ENCODE measurements at places on chromosomes 12 and 14.

DNA sequence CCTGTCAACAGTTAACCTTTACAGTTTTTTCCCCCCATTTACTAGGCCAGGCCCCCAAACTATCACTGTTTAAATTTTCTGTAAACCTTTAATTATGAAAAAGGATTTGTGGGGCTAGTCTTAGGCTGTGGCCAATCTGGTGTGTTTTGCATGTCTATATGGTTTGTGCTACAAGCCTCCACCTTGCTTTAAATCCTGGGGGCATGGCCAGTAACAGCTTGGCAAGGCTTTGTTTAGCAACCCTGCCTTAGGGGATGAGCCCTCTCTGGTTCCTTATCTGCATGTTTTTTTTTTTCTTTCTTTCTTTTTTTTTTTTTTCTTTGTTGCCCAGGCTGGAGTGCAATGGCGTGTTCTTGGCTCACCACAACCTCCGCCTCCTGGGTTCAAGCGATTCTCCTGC, 102.7 kb downstream of the KCNMB4 start:
- no peak for DNase-seq

DNA sequence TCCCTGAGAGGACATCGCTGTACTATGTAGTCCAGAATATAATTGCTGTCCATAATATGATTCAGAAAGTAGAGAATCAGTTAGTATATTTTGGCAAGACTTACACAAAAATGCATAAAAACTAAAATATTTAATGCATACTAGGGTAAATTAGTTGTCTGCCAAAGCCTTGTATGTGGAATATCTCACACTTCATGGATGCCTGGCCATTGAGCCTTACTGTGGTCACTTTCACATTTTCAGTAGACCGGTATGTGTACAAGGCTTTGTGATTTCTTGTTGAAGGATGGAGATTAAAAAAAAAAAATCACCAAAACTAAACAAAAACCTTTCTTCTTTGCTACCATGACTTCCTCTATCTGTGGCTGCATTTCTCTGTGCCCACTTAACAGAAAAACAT, 197.3 kb upstream of the DDHD1 start:
- no peak for DNase-seq

DNA sequence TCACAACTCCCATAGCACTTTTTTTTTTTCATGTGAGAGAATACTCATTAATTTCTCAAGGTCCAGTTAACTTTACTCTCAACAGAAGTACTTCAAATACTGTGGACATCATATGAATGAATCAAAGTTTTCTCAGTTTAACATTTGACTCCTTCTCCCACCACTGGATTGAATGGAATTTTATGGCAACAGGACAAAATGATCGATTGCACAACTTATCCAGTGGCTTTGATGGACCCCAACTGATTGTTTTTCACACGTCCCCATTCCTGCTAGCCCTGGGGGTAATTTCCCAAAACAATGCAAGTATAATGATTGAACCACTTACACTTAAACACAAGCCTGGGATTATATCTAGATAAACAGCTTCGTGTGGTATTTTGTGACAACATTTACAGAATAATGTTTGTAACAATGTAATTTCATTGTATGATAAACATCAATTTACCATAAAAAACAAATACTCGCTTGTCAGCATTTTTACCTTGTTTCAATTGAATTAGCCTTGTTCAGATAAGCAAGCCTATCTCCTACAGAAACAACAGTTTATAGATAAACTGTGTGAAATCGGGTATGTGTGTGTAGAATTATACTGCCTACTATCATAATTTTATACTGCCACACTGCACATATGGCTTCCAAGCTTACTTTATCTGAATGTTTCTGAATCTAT, 60.9 kb downstream of the SOX5 start:
- DNase-seq = no peak

- no peak for DNase-seq
Measured at GRCh38 chr12:114013575-114014345, 47.6 kb upstream of the RBM19 start.

DNA sequence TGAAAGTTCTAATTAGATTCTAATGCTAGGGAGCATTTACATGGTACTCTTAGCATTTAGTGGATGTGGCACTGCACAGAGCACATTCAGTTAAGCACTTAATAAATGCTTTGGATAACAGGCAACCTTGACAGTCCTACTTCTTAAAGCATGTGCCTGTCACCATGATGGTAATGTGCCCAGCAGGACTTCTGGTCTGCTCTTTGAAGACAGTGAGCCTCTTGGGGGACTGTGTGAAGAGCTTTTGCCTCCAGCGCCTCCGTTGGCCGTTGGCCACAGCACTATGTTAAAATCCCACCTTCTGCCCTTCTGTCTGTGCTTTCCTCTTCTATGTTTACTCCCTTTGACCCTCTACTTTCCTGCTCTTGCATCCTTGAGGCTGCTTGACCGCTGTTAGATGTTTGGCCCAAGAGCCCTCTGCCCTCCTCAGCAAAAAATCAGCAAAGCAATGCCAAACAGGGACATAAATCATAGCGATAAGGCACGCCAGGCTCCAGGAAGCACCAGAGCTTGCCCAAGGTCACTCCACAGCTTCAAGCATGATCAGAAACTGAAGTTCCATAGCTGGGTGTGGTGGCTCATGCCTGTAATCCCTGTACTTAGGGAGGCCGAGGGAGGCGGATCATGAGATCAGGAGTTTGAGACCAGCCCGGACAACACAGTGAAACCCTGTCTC, 8.3 kb downstream of the CDKL1 start:
- no peak for DNase-seq

DNA sequence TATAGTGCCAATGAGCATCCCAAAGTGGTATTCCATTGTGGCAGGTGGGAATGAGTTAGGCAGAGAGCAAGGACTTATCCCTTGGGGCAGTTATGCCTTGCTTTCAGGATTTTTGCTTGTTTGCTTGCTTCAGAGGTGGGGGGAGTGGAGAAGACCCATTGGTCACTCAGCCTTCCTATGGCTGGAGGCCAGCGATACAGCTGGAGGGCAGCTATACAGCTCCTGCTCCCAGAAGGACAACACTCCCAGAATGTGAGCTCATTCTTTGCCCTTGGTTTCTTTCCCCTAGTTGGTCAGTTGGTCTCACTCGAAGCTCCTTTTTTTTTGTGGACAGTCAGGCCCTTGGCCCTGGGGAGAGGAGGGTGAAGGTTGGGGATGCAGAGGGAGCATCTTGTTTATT, 14.5 kb downstream of the KRT83 start:
- no peak for DNase-seq

- DNase-seq = peak; percentile 85
Measured at GRCh38 chr12:53054112-53054878, 4.4 kb downstream of the TNS2 start.

DNA sequence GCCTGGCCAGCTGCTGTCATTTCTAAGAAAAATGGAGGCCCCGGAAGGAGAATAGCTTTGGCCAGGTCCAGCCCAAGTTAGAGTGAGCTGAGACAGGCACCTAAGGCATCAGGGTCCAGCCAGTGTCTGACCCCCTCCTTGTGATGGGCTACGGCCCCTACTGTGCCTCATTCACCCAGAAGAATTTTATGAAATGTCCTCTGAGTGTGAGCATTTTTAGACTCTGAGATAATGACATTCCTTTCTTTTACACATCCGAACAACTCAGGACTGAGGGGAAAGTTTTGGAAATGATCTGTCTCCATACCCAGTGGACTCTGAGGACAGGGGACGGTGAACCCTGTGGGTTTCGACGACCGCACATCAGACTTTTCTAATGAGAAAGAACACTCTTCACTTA, 50.4 kb downstream of the SLC24A4 start:
- no peak for DNase-seq

DNA sequence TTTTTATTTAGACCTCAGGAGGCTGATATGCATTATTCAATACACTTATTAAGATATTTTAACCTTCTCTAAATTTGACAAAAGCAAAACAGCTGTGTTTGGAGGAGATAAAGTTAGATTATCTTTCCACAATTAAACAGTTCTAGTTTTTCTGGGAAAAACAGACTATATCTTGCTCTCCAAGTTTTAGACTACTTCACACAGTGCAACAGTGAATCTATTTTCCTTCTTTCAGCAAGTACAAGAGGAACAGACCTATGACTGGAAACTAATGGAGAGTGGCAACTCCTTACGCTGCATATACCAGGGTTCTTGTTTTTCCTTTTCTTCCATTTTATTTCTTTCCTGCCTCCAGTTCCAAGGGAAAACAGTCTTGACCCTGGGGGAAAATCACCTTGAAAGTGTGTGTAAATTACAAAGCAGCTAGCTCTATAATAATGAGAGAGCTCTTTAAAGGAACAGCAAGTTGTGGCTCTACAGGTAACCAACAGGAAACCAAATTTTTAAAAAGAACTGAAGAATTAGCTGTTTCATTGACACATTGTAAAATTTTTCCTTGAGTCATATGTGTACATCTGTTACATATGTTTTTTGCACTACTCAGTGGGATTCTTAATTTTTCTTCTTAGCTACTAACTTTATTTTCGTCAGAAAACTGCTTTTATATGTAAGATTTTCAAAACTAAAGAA, 27.4 kb downstream of the DNM1L start:
- DNase-seq = no peak

- no peak for DNase-seq
Measured at GRCh38 chr12:110001596-110001995, 2.4 kb downstream of the ANKRD13A start.

- peak; percentile 10 for DNase-seq
Measured at GRCh38 chr12:22100958-22101748, 55.1 kb downstream of the CMAS start.

GRCh38 chr12:91140026-91140931, 29.0 kb upstream of the LUM start:
- no peak for DNase-seq

- no peak for DNase-seq
Measured at GRCh38 chr12:128823216-128823915, 392 bp downstream of the SLC15A4 start.

DNA sequence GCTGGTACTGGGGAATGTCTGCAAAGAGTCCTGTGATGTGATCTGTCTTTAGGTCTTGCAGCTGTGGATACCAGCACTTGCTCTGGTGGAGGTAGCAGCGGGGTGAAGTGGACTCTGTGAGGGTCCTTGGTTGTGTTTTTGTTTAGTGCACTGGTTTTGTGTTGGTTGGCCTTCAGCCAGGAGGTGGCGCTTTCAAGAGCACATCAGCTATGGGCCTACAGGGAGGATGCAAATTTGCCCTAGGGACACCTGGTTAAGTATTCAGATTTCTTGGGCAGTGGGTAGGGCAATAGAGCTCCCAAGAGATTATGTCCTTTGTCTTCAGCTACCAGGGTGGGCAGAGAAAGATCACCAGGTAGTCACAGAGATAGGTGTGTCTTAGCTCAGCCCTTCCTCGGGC, 63.8 kb downstream of the PTGER2 start:
- DNase-seq = no peak

DNA sequence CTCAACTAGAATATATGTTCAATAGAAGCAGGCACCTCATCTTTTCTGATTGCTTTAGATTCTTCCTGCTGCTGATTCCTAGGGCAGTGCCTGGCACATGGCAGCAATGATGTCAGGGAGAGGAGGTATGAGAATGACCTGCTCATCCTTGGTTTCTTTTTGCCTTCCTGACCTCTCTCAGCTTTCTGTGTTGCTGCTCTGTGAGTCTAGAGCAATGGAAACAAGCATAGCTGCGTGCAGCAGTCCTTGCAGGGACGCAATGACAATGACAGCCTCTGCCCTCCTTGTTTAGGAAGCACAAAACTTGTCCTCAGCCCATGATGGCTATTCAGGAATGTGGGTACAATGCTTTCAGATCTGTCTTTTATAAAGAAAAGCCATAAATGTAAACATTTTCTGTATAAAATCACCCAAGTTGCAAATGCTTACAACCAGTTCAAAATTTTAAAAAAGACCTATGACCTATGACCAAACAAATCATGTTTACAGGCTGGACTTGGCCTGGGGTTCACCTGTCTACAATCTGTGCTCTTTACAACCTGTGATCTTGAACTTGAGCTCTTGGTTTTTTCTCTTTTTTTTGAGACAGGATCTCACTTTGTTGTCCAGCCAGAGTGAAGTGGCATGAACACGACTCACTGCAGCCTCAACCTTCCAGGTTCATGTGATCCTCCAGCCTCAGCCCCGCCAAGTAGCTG, 549.4 kb upstream of the ATP2B1 start:
- no peak for DNase-seq

GRCh38 chr12:89343127-89343526, 9.2 kb downstream of the DUSP6 start:
- DNase-seq = no peak

GRCh38 chr14:24425704-24426103, 3.8 kb downstream of the CBLN3 start:
- no peak for DNase-seq

- no peak for DNase-seq
Measured at GRCh38 chr14:74350211-74350927, 2.1 kb downstream of the VRTN start.

DNA sequence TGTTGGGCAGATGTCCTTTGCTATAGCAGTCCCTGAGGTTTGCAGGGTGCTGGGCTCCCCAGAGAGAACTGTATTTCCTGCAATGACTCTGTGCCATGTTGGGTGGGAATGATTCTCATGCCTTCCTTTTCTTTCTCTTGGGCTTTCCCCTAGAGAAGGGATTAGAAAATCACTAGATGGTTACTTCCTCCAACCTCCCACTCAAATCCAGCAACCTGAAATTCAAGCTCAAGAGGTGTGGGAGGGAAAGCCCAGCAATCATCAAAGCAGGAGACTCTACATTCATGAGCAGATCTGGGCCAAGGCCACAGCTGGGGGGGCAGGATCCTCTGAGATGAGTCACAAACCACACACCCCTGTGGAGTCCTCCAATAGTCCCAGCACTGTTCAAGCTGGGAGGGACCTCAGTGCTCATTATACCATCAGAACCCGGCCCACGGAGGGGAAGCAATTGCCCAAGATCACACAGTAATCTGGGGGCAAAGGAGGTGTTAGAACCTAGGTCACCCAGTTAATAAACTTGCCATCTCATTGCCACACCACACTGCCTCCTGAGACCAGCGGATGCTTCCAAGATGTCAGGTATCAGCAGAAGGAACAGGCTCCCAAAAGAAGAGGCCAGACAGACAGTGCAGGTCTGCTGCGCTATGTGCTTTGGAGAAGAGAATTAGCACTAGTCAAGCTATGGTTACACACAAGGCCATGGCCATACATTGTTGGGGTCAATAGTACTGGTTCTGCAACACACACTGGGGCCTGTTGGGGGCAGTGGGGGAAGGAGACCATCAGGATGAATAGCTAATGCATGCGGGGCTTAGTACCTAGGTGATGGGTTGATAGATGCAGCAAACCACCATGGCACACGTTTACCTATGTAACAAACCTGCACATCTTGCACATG, 65.7 kb downstream of the TTC9 start:
- DNase-seq = no peak

- no peak for DNase-seq
Measured at GRCh38 chr12:39062266-39062996, 157.0 kb upstream of the CPNE8 start.

- no peak for DNase-seq
Measured at GRCh38 chr14:70451874-70452273, at the start of gene ADAM21. Gene ADAM21 (plus strand): TSS chr14:70452174. CDS start chr14:70457500, 5,326 bp downstream.

GRCh38 chr12:95115641-95116040, 42.2 kb upstream of the NR2C1 start:
- no peak for DNase-seq
